ENCODE measurements at places on chromosomes 13 and 19.

DNA sequence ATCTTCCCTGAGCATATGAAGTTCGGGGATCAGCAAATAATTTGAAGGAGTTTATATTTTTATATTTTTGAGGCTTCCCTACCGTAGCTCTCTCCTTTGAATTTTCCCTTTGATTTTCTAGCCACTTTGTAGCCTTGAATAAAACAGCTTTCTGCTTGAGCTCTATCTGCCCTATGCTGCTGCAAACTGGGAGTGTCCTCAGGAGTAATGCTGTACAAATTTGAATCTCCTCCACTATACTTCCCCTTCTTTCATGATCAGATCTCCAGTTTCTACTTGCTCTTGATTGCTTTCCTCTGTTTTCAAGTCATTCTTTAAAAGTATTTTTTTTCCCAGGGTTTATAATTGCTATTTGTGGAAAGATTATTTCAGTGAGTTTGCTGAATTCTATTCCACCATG is 14.6 kb downstream of the PDS5B start:
- DNase-seq = no peak

DNA sequence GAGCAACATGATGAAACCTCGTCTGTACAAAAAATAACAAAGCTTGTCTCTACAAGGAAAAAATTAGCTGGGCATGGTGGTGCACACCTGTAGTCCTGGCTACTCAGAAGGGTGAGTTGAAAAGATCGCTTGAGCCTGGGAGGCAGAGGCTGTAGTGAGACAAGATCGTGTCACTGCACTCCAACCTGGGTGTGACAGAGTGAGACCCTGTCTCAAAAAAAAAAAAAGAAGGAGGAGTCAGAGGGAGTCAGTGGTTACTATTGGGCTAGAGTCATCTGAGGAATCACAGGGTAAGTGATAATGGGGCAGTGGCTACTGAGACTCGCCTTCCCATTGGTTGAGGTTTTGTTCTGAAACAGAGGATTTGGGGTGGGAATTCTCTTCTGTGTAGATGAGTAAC is 1.9 kb upstream of the GPI start:
- DNase-seq = no peak

DNA sequence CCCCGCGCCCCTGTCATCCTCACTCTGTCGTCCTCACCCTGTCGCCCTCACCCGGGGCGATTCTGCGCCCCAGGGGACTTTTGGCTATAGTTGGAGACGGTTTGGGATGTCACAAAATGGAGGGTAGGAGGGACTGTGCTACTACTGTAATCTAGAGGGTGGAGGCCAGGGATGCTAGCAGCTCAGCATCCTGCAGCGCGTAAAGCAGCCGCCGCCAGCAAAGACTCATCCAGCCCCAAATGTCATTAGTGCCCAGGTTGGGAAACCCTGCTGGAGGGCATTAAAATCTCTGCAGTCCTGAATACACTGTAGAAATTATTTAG is 362 bp downstream of the ZNF557 start:
- DNase-seq = no peak

- DNase-seq = no peak
Observed at GRCh38 chr19:29188289-29189032, 24.5 kb downstream of the UQCRFS1 start.

- DNase-seq = no peak
Observed at GRCh38 chr13:33918199-33918932, 100.4 kb downstream of the RFC3 start.

DNA sequence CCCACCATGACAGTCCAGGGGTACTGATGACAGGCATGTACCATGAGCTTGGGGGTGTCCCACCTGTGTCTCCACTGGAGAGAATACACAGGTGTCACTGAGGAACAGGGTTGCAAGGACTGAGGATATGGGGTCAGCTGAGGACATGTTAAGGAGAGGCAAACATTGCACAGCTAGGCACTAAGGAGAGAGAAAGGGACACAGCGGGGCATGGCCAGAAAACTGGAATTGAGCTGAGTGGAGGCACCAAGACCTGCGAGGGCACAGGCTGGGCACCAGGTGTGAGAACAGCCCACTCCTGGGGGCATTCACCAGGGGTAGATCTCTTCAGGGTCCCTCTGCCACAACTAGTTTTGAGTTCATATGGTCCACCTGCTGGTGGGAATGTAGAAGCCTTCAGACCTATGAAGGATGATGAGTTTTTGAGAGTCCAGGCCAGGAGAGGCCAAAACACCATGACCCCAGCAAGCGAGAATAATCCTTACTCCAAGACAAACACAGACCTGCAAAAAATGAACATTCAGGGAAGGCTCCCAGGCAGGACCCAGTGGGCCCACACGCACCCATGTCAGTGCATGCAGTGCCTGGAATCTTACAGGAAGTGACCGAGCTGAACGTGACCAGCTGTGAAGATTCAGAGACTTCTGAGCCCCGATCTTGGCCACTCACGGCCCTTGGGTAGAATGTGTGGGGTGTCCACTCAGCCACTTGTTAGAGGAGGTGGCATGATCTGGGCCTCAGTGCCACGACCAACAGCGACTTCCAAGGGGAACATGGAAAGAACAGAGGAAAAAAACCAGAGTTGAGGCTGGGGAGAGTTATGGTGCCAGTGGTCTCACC is 1.4 kb upstream of the ZNF584 start:
- no peak for DNase-seq

DNA sequence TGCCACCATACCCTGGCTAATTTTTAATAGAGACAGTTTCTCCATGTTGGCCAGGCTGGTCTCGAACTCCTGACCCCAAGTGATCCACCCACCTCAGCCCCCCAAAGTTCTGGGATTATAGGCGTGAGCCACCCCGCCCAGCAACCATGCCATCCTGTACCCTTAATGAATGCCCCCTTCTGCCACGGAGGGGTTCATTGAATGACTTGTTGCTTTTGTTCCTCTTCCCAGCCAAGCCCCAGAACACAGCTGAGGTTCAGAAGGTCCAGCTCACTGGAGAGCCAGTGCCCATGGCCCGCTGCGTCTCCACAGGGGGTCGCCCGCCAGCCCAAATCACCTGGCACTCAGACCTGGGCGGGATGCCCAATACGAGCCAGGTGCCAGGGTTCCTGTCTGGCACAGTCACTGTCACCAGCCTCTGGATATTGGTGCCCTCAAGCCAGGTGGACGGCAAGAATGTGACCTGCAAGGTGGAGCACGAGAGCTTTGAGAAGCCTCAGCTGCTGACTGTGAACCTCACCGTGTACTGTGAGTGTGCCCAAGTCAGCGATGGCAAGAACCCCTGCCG is 6.0 kb downstream of the PVR start:
- no peak for DNase-seq

GRCh38 chr13:36888645-36889044 is 31.4 kb downstream of the SMAD9 start:
- no peak for DNase-seq

DNA sequence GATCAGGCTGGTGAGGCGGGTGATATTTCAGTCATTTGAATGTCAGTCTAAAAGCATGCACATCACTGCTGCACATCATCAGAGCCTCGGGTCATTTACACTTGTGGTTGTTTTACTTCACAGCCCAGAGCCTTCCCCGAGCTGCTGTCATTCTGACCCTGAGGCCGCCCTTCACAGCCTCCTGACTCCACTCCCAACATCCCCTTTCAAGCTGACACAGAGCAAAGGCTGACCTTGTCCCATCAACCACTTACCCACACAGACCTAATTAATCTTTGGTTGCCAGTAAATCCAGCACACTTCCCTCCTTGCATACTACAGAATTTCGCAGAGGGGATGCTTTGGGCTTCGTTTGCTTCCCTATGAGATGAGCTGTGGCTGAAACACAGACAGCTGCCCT is 528.1 kb downstream of the DIAPH3 start:
- no peak for DNase-seq

DNA sequence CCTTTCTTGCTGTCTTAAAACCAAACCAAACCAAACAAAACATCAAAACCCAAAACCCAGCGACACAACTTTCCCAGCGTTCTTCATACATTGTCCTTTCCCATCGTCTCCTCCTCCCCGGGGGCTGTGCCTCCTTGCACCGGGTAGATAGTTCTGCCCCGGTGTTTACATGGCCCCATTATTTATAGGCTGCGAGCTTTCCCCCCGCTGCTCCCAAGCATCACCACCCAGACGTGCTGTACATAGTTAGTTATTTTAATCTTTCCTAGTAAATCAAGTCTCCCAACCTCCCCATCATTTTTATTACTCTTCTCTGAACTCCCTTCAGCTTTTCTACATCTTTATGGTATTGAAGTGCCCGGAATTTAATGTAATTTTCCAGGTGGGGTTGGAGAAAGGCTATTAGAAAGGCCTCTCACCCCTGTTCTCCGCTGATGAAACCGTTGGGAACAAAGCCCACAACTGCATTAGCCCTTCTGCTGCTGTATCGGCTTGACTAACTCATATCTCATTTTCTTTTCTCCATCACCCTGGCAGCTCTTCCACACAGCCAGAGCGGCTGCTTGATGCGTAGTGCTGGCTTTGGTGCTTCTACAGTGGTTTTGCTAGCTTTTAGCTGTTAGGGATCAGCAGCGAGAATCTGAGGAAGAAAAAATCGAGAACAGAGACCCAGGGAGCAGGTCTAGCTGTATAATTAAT is 53.1 kb downstream of the FGF9 start:
- DNase-seq = no peak

- DNase-seq = no peak
Observed at GRCh38 chr13:100196375-100196774, 107.5 kb downstream of the PCCA start.

DNA sequence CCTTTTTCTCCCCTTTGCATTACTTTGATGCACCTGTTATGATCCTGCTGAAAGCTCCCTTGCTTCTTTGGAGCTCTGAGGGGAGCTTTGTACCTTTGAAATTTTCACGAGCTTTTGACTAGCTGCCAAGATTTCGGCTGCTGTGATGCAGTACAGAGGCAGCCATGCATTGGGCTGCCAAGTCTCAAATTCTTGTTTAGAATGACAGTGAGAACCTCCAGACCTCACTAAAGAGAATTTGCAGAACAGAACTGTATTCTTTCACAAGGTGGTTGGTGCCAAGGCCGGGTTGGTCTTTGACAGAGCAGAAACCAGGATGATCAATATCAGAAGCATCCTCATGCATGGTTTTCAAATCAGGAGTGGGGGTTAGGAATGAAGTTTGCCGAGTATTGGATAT is 414.8 kb downstream of the GPC5 start:
- no peak for DNase-seq

DNA sequence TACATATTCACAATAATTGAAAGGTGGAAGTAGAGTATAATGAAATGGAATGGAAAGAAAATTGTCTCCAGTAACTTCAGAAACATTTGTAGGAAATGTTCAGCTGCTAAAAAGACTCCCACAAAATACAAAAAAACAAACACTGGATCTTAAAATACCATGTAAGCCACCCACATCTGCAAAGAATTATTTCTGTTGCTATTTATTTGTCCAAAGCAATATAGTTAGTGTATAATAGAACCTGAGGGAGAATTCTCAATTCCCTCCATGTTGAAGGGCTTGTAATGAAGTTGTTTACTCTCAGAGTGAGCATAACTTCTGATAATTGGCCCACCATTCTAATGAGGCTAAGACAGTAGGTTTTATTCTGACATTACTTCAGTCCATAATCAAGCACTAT is 37.4 kb upstream of the KLF12 start:
- no peak for DNase-seq

- DNase-seq = no peak
Observed at GRCh38 chr19:18128044-18128443, 24.9 kb upstream of the PIK3R2 start.

DNA sequence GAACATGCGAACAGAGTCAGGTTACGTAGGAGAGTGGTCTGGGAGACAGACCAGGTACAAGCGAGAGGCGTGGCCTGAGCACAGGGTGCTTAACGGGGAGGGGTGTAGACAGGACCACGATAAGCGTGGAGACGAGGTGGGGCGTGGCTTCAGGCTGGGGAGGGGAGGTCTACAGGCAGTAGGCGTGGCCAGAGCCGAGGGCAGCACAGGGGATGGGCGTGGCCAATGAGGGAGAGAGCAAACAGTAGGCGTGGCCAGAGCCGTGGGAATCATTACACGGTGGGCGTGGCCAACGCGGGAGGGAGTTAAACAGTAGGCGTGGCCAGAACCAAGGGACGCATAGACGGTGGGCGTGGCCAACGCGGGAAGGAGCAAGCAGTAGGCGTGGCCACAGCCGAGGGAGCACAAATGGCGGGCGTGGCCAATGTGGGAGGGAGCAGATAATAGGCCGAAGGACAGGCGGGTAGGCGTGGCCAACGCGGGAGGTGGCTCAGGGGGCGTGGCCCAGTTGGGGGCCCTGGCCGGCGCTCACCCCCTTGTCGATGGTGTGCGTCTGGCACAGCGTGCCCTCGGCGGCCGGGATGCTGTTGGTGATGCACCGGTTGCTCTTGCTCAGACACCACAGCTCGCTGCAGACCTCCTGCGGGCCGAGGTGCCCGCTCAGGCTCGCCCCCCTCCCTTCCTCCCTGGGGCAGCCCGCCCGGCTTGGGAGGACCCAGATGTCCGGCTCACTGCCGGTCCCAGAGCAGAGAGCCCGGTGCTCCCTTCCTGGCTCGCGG is 15.2 kb upstream of the MYO1F start:
- peak; percentile 51 for DNase-seq

GRCh38 chr13:87172166-87172835 is 498.9 kb upstream of the SLITRK5 start:
- no peak for DNase-seq

DNA sequence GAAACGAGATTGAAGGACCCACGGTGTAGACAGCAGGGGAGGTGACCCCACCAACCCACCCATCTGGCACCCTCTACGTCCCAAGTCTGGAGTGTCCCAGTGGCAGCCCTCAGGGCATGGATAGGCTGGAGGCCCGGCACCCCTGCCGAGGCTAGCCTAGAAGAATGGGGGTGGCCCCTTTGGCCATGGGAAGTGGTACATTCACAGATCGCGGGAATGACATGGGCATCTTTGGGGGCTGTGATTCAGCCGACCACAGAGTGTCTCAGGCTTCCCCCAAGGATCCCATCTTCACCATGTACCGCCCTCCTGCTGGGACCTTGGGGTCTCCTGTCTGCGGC is 11.3 kb upstream of the MKNK2 start:
- DNase-seq = no peak

- no peak for DNase-seq
Observed at GRCh38 chr13:24630121-24630520, 50.1 kb upstream of the ATP12A start.

DNA sequence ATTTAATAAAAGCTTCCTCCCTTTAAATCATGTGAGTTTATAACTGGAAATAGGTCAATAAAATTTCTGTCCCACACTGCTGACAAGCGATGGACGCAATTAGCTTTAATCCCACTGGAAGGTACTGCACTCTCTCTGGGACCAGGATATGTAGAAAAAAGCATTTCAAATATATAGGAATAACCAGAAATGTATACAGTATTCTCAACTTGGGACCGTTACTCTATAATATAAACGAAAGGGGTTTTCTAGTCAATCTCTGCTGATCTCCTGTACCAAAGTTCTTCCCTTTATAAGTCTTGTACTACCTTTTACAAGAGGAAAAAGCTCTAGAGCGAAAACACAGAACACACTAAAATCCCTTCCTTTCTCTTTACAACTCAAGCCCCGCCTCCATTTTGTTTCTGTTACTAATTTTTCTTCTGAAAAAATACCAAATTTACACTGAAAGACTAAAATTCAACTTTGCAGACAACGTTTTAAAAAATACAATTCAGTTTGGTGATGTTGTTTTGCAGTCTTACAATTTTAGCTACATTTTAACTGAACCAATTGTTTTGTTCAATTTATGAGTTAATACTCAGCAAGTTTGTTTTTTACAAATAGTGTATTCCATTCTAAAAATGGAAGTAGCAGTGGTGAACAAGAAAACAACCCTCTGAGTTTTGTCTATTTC is 1.7 kb upstream of the USPL1 start:
- DNase-seq = no peak

- DNase-seq = no peak
Observed at GRCh38 chr19:35436477-35437405, 11.3 kb upstream of the FFAR2 start.

- DNase-seq = no peak
Observed at GRCh38 chr19:41133260-41133659, 19.0 kb downstream of the CYP2F1 start.

Data from Jurkat, Clone E6-1 (cell line).